ENCODE measurements at places on chromosomes 3 and 15.

GRCh38 chr3:188658606-188659005, 504.6 kb downstream of the LPP start:
- DNase-seq: no peak

DNA sequence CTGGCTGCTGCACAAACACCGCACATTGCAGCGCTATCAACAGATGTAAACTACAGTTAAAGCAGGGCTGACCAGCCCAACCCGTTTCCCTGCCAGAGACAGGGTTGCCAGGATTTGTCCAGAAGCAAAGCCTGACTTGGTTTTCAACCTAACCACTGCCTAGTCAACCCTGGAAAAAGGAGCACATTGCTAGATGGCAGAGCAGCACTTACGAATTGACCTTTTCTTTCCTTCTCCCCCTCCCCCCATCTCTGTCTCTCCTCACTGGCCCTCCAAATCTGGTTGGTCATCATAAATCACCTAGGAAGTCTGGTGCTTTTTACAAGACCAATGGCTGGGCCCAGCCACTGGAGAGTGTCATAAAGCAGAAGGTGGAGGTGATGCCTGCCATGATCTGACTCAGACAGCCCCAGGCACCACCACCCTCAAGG, 51.3 kb downstream of the ABCC5 start:
- DNase-seq: no peak

GRCh38 chr3:108182339-108182738, 39.9 kb downstream of the IFT57 start:
- no peak for DNase-seq

GRCh38 chr3:143287403-143287802, 167.8 kb downstream of the CHST2 start:
- DNase-seq: no peak

- no peak for DNase-seq
Observed at GRCh38 chr3:178849199-178849910, 222.3 kb downstream of the ZMAT3 start.

- no peak for DNase-seq
Observed at GRCh38 chr3:37129871-37130270, 44.5 kb downstream of the LRRFIP2 start.

DNA sequence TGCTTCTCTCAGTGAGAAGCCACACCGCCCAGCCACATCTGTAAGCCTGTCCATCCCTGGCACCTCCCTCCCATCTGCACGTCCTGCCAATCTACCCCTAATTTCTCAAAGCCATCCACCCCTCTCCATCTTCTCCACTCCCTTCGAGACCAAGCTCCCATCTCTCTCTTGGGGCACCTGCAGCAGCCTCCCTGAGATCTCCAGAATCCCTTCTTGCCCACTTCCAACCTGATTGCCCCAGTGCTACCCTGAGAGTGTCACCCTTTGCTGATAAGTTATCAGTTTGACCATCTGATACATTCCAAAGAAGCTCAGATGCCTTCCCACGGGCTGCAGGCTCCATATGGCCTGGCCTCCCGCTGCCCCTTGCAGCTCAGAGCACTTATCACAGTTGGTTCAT, 496.1 kb downstream of the SHQ1 start:
- DNase-seq: no peak

All from stimulated activated CD4-positive, alpha-beta T cell treated with anti-CD3 and anti-CD28 coated beads, Interleukin-12 subunit alpha, Interleukin-12 subunit beta, amount 100 ng/mL, for 4 hours (primary cell).